GM12878 (cell line): ENCODE measurements at places on chromosomes 11 and 22. TPM values are rescaled to one million over a fixed set of nuclear protein-coding genes. Genes with fewer than 3 reads are reported as not detected.

GRCh38 chr11:116825854-116826750 lies 3.0 kb upstream of the APOA4 start:
- no peak for DNase-seq

- no peak for DNase-seq
These were observed 8.8 kb downstream of the MADD start for GRCh38 chr11:47278769-47279168.

Gene TSPAN18
- total RNA-seq: 0.77 and 0.96 TPM in 2 replicates

DNA sequence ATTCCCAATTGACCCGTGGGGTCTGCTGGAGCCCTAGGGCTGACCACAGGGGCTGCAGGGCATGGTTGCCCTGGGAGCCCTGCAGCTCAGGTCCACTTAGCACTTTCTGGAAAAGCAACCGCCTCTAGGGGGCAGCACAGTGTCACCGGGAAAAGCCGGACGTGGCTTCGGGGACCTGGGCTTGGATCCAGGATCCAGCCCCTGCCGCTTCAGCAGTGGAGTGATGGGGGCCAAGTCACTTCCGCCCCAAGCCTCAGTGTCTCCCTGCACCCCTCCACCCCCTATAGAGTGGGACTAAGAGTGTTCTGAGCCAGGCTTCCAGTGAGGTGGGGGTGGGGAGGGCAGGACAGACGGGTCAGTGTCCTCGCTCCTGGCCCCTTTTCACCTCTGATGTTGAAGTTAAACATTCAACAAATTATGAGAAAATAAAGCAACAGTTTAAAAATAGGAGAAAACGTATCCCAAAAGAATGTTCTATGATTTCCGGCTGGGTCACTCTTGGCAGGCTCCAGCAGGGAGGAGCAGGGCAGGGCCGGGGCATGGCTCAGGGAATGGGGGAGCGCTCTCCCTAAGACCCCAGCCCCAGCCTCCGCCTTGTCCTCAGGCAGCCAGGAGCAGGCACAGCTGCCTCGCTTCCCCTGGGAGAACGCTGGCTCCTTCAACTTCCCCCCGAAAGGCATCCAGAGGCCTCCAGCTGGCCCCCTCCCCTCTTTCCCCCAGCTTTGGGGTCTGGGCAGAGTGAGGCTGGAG lies 96.5 kb upstream of the FGF3 start:
- no peak for DNase-seq

- no peak for DNase-seq
These were observed 9.7 kb upstream of the GCAT start for GRCh38 chr22:37797874-37798500.

Gene C2CD3
- total RNA-seq: 18.0 and 24.0 TPM in 2 replicates
